ENCODE measurements at places on chromosomes 2 and 18.

DNA sequence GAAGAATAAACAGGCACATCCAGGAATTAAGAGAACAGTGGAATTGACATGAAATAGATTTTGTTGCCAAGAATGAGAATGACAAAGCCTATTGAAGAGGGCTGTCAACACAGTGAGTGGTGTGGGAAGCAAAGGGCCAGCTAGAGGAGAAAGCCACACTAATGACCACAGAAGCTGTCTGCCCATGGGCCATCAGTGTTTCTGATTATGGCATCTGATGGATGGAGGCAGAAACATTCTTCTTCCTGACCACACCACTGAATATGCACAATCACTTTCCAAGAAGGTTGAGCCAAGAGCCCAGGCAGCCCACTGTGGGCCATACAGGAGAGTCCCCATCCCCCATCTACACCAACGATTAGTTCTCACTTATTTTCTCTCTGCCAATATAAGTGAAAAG lies 146.0 kb upstream of the SH3BP4 start:
- no peak for DNase-seq

DNA sequence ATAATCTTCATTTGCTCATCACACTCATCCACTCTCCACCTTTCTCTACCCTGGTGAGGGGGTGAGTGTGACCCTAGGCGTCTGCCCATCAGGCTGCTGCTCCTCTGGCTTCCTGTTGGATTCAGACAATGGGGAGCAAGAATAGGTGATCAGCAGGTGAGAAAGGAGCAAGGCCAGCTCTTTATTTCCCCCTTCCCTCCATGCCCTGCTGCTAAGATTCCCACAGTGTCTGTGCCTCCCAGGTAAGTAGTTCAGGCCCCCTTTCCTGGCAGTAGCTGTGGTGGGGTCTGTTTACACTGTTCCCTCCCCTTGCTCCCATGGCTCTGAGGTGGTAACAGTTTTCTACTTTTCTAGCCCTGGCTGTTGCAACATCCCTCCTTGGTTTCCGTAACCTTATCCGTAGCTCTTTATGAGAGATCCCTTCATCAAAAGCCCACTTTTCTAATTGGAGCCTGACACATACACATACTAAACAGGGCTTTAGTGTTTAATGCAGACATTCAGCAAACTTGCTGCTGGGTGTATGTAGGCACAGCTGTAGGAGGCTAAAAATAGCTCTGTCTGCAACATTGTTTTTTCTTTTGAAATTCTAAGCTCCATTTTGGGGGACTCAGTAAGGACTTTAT lies 27.5 kb downstream of the MAP2 start:
- DNase-seq, result no peak

- no peak for DNase-seq
Observed at GRCh38 chr2:101521487-101521886, 46.6 kb upstream of the RFX8 start.

- DNase-seq, result no peak
Observed at GRCh38 chr2:43080571-43081021, 145.8 kb downstream of the ZFP36L2 start.

GRCh38 chr2:61758159-61758558 lies 95.7 kb downstream of the FAM161A start:
- DNase-seq, result peak; percentile 8

DNA sequence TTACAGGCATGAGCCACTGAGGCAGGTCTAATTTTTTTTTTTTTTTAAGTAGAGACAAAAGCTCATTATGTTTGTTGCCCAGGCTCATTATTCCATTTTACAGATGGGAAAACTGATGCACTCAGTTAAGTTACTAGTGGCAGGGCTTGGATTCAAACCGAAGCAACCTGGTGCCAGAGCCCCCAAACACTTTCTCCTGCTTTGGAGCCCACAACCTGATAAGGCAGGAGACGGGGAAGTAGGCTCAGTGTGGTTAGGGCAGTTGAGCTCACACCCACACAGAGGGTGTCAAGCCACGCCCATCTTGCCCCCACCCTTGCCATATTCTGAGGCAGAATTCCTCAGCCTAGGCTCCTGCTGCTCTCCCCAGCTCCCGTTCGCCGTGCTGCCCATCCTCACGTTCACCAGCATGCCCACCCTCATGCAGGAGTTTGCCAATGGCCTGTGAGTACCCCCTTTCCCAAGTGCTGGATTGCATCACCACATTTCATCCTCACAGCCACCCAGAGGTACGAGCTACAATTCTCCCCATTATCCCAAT lies 5.8 kb upstream of the CTDSP1 start:
- no peak for DNase-seq
